ENCODE measurements at places on chromosomes 16 and 17.

DNA sequence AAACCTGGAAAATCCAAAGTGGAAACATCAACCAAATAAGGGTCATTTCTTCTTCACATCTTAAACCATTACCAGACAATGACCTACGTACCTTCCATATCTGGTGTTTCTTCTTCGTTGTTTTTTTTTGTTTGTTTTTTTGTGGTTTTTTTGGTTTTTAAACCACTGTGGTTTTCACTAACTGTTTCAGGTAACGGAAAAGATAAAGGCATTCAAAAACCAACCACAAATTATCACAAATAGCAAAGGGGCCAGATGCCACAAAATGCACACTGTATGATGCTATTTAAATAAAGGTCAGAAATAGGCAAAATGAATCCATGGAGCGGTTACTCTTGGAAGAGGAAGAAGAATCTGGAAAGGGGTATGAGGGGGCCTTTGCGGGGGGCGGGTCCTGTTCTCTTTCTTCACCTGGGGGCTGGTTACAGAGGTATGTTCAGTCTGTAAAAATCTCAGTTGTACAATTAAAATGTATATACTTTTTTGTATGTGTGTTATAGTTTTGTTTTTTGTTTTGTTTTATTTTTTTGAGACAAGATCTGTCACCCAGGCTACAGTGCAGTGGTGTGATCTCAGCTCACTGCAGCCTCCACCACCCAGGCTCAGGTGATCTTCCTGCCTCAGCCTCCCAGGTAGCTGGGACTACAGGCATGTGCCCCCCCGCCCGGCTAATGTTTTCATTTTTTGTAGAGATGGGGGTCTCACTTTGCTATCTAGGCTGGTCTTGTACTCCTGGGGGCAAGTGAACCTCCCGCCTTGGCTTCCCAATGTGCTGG is 29.6 kb downstream of the LITAF start:
- no peak for DNase-seq

- no peak for DNase-seq
Observed at GRCh38 chr16:51952500-51952899, 594.4 kb downstream of the TOX3 start.

- no peak for DNase-seq
Observed at GRCh38 chr17:28124962-28125361, 82.5 kb downstream of the NLK start.

GRCh38 chr16:63488955-63489354 is 1452.7 kb upstream of the CDH8 start:
- DNase-seq: no peak

DNA sequence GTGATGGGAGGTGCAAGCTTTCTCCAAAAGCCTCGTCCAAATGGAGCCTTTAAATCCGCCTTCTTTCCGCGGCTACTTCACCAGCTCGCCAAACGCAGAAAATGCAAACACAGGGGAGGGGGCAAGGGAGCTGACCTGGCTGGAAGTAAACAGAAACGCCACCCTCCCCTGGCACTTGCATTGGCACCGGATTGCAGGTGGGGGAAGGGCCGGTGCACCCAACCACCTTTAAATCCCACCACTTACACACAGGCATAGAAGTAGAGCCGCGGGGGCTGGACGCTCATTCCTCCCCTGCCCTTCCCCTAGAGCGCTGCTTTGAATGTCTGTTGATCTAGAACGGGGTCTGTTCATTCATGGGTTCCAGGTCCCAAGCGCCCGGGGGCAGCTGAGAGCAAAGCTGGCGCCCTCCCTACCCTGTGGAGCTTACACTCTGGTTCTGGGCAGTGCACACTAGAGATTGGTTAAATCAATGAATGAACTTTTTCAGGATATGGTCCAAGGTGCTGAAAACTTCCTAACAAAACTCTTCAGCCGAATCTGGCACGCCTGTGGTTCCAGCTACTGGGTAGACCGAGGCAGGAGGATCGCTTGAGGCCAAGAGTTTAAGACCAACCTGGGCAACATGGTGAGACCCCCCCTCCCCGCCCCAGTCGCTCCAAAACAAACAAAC is 920 bp upstream of the ZCCHC14 start:
- DNase-seq: no peak

GRCh38 chr16:47613251-47613650 is 152.1 kb downstream of the PHKB start:
- DNase-seq: no peak

GRCh38 chr16:88761830-88762229 is 23.2 kb downstream of the PIEZO1 start:
- DNase-seq: no peak

DNA sequence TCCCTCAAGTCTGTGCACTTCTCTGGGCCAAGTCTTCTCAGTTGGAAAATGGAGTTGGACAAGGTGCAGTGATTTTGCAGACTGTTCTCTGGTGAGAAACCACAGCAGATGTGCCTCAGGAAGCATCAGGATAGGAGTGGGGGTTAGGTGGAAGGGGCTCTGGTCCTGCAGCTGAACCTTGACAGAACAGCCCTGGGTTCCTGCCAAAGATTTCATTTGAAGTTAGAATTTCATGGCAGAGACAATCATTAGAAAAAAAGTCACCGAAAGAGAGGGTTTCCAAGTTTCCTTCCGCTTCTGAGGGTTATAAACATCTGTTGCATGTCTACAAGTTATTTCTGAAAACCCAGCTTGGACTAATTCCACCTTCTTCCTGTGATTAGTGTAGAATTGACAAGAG is 80.4 kb upstream of the IRX3 start:
- DNase-seq: no peak

- no peak for DNase-seq
Observed at GRCh38 chr16:84553873-84554399, 49.5 kb upstream of the MEAK7 start.

- DNase-seq: no peak
Observed at GRCh38 chr16:79721270-79721669, 120.7 kb upstream of the MAF start.

- DNase-seq: no peak
Observed at GRCh38 chr17:1000597-1001461, 3.9 kb downstream of the TIMM22 start.

- no peak for DNase-seq
Observed at GRCh38 chr17:63649813-63650212, 27.6 kb downstream of the MAP3K3 start.

DNA sequence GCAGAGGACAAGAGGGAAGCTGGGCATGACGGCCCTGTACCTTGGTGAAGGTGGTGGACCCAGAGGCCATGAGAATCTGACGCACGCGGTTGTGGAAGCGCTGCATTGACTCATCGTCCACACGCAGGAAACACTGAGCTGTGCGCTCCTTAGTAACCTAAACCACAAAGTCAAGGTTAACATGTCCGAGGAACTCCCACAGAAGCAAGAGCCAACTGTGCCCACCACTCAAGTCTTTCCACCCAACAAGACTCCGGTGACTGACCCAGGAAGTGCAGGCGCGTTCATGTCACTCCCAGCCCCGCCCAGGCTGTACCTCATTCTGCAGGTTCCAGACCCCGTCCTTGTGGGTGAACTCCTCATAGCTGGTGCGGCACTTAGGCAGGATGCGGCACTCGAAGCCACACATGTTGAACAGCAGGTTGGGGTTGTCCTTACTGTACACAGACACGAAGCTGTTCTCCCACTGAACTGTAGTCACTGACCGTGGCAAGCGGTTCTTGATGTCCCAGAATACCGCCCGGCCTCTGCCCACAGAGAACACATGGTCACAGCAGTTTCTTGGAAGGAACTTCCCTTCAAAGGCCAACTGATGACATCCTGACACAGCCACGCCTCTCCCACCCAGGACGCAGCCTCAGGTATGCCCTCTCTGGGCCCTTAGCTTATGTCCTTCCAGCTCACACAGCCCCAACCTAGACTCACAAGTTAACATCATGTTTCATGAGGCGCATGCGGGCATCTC is 11.5 kb downstream of the PRPF8 start:
- DNase-seq: no peak

- DNase-seq: no peak
Observed at GRCh38 chr16:82585675-82586074, 41.1 kb upstream of the CDH13 start.

DNA sequence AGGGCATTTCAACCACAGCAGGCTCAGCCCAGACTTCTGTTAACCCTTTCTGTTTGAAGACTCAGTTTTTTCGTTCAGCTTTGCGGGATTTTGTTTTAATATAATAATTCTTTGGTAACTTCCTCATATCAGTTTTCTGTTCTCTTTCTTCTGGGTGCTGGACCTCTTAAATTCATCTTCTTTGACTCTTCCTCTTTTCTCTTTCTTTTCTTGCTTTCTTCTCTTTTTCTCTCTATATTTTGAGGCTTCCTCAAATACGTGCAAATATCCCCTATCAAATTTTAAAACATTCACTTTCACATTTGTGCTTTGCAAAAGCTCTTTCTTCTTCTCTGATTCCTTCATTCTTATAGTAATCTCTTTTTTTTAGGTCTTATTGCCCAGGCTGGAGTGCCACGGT is 136.3 kb downstream of the HS3ST3B1 start:
- DNase-seq: no peak

DNA sequence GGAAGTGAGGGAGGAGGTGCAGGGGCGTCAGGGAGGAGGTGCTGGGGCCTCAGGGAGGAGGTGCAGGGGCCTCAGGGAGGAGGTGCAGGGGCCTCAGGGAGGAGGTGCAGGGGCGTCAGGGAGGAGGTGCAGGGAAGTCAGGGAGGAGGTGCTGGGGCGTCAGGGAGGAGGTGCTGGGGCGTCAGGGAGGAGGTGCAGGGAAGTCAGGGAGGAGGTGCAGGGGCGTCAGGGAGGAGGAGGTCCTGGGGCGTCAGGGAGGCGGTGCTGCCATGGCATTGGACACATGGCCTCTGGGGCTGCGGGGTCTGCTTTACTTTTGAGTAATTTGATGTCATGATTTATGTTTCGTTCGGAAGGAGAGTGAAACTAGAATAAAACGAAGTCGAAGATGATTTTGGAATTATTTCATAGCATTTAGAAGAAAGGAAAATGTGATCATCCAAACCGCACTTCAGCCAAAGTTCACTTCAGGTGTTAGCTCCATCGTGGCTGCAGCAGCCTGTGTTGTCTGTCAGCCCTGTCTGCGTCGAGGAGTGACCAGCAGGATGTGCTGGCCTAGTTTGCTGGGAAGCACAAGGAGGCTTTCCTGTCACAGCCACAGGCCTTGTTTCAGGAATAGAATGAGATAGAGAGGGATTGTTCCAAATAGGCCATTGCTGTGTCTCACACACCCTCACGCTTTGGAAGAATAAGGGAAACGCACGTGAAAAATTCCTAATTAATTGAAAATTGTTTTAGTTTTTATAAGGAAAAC is 42.8 kb downstream of the RAB11FIP3 start:
- DNase-seq: no peak

DNA sequence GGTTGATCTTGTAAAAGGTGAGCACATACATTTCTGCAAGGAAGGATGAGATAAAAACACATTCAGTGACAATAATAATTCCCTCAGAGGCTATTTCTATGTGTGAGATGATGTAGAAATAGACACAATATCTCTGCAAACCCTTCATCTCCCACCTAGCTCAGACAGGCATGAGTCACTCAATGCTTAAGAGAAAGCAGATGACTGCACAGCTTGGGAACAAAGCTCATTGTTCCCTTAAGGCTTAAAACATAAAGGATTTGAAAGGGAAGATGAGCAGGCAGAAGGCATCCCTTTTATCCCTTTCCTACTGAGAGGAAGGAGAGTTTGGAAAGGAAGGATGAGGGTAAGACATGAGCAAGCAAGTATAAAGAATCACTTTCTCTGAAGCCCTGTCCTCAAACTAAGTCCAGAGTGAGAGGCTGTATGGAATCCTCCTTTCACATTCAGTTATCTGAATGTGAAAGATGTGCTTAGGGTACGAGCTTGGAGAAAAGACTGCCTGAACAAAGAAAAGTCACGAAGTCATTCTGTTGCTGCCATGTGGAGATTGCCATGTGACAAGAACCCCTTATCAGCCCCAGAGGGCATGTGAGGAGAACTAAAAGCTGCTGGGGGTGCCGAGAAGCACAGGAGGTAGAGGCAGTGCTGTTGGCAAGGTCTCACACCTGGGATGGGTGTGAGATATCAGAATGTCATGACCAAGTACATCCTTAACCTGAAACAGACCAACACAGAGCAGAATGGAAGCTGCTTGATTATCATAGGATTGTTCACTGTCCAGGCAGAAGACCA is 58.2 kb downstream of the CNTNAP4 start:
- DNase-seq: no peak

GRCh38 chr17:50060951-50061712 is 5.2 kb downstream of the ITGA3 start:
- DNase-seq: no peak

GRCh38 chr17:50209472-50210239 is 8.2 kb upstream of the COL1A1 start:
- DNase-seq: no peak

- DNase-seq: no peak
Observed at GRCh38 chr16:75073545-75074303, 42.9 kb downstream of the LDHD start.

- no peak for DNase-seq
Observed at GRCh38 chr16:78116946-78117345, 17.5 kb downstream of the WWOX start.

DNA sequence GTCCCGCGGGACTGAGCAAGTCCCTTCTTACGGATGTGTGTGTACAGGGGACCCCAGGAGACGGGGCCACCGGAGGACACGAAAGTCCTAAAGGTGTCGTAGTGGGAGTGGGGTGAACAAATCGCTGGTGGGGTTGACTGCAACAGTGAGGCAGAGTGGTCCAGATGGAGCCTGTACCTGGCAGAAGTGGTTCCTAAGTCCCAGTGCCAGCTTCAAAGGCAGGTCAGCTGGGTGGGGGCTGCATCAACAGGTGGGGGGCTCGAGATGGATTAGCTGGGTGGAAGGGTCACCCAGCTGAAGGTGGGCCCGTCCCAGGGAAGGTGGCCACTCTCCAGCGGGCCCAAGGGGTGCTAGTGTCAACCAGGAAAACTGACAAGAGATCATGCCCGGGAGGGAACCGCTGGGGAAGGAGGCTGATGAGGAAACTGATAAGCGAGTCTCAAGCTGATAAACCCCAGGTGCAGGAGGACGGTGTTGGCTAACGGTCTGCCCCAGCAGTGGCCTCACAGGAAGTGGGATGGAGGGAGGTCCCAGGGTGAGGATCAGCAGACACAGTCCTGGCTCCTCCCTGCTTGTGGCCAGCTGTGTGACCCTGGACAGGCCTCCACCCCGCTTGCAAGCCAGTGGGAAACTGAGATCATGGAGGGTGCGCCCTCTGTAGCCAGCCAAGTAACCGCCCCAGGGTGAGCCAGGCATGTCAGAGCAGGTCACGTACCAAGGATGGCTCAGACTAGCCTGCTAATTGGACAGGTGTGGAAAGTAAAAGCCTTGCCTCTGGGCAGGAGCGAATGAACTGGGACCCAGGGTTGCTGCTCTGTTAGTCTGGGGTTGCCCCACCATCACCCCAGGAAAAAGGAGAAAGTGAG is 1.0 kb downstream of the ORAI3 start:
- no peak for DNase-seq

GRCh38 chr16:57999366-57999970 is 1.0 kb downstream of the ZNF319 start:
- no peak for DNase-seq

Measured in cortex of kidney (tissue), 1 donor.